Smooth muscle cell of trachea (primary cell): ENCODE measurements at places on chromosomes 12 and 14. TPM values are rescaled to one million over a fixed set of nuclear protein-coding genes. Genes with fewer than 3 reads are reported as not detected.

The EFS gene
- total RNA-seq, result 1.7 and 4.8 TPM in 2 replicates

The BCL2L14 gene
- not detected in 2 replicates for total RNA-seq

The GLI1 gene
- total RNA-seq, result 1.2 and 1.6 TPM in 2 replicates

The SERPINA6 gene
- 0.17 TPM in 1 of 2 replicates, not detected in the other for total RNA-seq

The LRP1 gene
- 535 and 1,024 TPM in 2 replicates for total RNA-seq

The BDKRB2 gene
- total RNA-seq, result 67.2 and 253 TPM in 2 replicates

The PTHLH gene
- 0.83 and 1.9 TPM in 2 replicates for total RNA-seq

The KIF5A gene
- 0.44 and 0.66 TPM in 2 replicates for total RNA-seq

The SERPINA5 gene
- 0.17 TPM in 1 of 2 replicates, not detected in the other for total RNA-seq

The TESPA1 gene
- total RNA-seq, result not detected in 2 replicates

The CMTM5 gene
- total RNA-seq, result 0.44 and 0.50 TPM in 2 replicates

The FAM181A gene
- not detected in 2 replicates for total RNA-seq

The CEBPE gene
- total RNA-seq, result not detected in 2 replicates

The PRH2 gene
- not detected in 2 replicates for total RNA-seq

The RTL1 gene
- under 0.01 TPM in 1 of 2 replicates, not detected in the other for total RNA-seq

The FBXL14 gene
- total RNA-seq, result 8.0 and 10.4 TPM in 2 replicates

The TMEM132D gene
- not detected in 2 replicates for total RNA-seq

The RASSF8 gene
- 50.2 and 54.9 TPM in 2 replicates for total RNA-seq

The STXBP6 gene
- total RNA-seq, result 6.1 and 9.6 TPM in 2 replicates

The CCDC177 gene
- total RNA-seq, result under 0.01 TPM in 2 replicates

The LALBA gene
- not detected in 2 replicates for total RNA-seq

The HNF1A gene
- not detected in 2 replicates for total RNA-seq

The TTLL5 gene
- total RNA-seq, result 14.1 and 28.4 TPM in 2 replicates

The AHSA1 gene
- total RNA-seq, result 85.2 and 101 TPM in 2 replicates

The HOXC9 gene
- 0.15 and 0.33 TPM in 2 replicates for total RNA-seq

The CCDC38 gene
- not detected in 2 replicates for total RNA-seq

The P2RX2 gene
- not detected in 2 replicates for total RNA-seq

The DAO gene
- not detected in 2 replicates for total RNA-seq

The ATL1 gene
- total RNA-seq, result 10.3 and 13.8 TPM in 2 replicates

The TNFRSF1A gene
- total RNA-seq, result 186 and 187 TPM in 2 replicates

The RIPK3 gene
- total RNA-seq, result 2.9 and 6.8 TPM in 2 replicates

The CABP1 gene
- 0.66 and 1.9 TPM in 2 replicates for total RNA-seq

The SPIC gene
- not detected in 2 replicates for total RNA-seq

The TAS2R7 gene
- not detected in 2 replicates for total RNA-seq

The TEAD4 gene
- 5.7 and 8.8 TPM in 2 replicates for total RNA-seq

The TMEM63C gene
- not detected in 2 replicates for total RNA-seq

The ADCY4 gene
- 9.6 and 11.7 TPM in 2 replicates for total RNA-seq

The GPRC5D gene
- total RNA-seq, result 0.15 TPM in 1 of 2 replicates, not detected in the other

The TSPAN19 gene
- under 0.01 TPM in 1 of 2 replicates, not detected in the other for total RNA-seq

The IFI27L2 gene
- total RNA-seq, result 99.8 and 126 TPM in 2 replicates

The TMEM119 gene
- 388 and 611 TPM in 2 replicates for total RNA-seq

The TUNAR gene
- not detected in 2 replicates for total RNA-seq

The GPR162 gene
- total RNA-seq, result 6.1 and 6.8 TPM in 2 replicates

The ZNF385A gene
- total RNA-seq, result 2.9 and 11.7 TPM in 2 replicates

The SELPLG gene
- 1.2 and 4.1 TPM in 2 replicates for total RNA-seq

The ZFHX2 gene
- total RNA-seq, result 0.15 and 0.66 TPM in 2 replicates

The TMEM30B gene
- 6.3 and 6.4 TPM in 2 replicates for total RNA-seq

The OR6C4 gene
- total RNA-seq, result not detected in 2 replicates

The USP44 gene
- 10.2 and 18.7 TPM in 2 replicates for total RNA-seq

The RESF1 gene
- total RNA-seq, result 15.4 and 26.6 TPM in 2 replicates

The SAMD4A gene
- 31.7 and 45.2 TPM in 2 replicates for total RNA-seq

The KRT75 gene
- not detected in 2 replicates for total RNA-seq

The PZP gene
- total RNA-seq, result not detected in 2 replicates

The DPF3 gene
- 7.9 and 13.9 TPM in 2 replicates for total RNA-seq
